ENCODE measurements at places on chromosomes 11 and 22.

DNA sequence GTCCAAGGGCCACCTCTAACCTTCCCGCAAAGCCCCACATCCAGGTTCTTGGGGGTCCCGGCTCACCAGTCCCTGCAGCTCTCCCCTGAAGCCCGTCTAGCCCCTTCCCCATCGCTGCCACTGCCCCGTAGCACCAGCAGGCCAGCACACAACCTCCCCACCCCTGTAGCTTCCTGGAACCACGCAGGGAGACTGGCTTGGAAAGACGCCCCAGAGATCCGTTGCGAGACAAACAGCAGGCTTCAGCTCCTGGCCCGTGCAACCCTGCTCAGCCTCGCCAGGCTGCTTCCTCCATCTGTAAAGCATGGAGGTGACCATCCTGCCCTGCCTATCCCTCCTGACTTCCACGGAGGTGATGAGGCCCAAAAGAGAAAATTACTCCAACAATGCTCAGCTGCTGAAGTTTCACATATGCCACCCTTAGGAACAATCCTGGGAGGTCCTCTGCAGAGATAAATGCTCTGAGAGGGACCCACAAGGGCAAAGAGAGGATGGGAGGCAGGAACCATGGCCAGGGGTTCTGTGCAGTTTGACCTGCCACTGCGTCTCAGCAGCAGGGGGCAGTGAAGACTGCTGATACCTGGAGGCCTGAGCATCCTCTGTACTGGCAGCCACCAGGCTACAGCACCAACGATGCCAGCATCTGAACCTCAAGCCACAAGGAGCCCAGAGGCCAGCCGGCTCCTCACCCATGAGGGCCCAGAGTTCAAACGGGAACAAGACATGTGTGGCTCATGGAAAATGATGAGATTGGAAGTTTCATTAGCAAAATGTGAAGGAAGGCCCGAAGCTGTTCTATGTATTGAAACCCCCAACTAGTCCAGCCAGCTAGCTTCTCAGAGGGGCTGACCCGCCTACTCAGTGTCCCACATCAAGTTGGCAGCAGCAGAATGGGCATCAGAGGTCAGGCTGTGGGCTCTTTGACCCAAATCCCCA, 16.1 kb downstream of the DGCR2 start:
- DNase-seq, result no peak

- peak; percentile 46 for DNase-seq
Observed at GRCh38 chr11:1297011-1297575, 12.3 kb downstream of the TOLLIP start.

- no peak for DNase-seq
Observed at GRCh38 chr11:131955904-131956303, 585.5 kb downstream of the NTM start.

DNA sequence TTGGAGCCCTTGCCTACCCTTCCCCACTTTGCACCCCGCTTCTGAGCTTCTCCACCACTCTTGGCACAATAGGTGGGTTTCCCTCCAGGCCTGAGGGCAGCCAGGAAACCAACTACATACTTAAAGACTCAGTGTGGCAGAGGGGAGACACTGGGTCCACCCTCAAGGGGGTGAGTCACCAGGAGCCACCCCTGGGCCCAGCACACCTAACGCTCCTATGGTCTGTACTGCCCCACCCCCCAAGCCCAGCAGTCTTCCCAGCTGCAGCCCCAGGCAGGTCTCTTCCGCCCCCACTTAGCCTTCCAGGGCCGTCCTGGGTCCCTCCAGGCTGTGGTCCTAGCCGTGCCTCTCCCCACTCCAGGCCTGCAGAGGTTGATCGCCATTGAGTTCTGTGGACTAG, 3.2 kb upstream of the TMPRSS13 start:
- no peak for DNase-seq

DNA sequence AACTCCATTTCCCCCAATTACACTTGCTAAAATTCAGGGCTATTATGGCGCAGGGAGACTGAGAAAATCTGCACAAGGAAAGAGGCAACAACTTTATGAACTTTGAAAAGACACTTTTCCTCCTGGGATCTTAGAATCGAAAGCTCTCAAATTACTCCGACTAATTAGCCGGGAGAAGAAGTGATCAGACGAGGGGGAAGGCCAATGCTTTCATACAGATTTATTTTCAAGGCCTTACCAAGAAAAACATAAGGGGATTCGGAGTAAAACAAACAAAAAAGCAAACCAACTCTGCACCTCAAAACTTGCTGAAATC, 1.6 kb downstream of the PAX6 start:
- no peak for DNase-seq

- no peak for DNase-seq
Observed at GRCh38 chr11:686451-687243, 8.4 kb downstream of the DEAF1 start.

DNA sequence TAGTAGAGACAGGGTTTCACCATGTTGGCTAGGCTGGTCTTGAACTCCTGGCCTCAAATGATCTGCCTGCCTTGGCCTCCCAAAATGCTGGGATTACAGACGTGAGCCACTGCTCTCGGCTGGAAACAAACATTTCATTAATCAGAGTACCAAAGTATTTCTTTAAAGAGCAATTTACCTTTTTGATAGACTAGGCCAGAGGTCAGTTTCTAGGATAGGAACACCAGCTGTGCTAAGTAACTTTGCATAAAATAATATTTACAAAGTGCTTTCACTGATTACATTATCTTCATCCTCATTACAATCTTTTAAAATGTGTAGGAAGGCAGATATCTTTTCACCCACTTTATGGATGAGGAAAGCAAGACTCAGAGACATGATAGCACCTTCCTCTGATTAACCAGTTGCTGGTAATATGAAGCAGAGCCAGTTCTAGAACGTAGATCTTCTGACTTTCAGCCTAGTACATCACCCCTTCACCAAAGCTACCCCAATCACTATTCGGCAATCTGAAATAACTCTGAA, 355.2 kb downstream of the SOX6 start:
- DNase-seq, result no peak

DNA sequence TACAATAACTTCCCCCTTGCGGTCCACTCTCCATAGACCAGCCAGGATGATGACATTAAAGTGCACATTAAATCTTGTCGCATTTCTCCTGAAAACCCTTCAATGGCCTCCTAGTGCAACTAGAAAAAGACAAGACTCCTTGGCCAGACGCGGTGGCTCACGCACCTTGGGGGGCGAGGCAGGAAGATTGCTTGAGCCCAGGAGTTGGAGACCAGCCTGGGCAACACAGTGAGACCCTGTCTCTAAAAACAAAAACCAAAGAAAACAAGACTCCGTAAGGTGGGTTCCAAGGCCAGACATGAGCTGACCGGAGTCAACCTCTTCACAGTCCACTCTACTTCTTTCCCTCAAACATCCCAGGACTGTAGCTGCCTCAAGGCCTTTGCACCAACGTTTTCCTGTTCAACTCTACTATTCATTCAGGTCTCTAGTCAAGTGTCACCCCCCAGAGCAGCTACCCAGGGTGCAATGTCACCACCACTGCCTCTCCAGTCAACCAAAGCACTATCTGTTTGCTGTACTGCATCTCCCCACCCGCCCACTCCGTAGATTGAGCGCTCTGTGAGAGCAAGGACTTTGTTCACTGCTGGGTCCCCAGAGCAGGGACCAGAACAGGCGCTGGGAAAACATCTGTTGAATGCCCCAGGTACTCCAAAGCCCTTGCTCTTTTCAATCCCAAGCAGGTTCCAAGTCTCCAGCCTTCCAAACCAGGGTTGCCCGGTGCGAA, 739 bp downstream of the ZMAT5 start:
- DNase-seq, result no peak

DNA sequence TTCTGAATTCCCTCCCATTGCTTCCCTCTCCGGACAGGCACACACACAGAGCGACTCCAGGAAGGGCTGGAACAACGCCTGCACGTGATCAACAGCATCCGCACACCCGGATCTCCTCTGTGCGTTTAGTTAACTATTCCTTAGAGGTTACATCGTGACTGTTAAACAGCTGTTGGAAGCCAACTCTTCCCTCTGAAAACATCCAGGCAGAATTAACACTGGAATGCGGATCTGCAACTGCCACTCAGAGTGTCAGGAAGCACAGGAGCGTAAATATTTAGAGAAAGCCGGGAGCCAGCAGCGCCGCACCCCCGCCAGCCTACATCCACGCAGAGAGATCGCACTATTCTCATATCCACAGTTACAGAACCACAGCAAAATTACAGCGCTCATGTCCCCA, 46.2 kb downstream of the SHANK2 start:
- DNase-seq, result no peak

- DNase-seq, result no peak
Observed at GRCh38 chr11:5815534-5815933, 6.8 kb downstream of the OR52N2 start.

DNA sequence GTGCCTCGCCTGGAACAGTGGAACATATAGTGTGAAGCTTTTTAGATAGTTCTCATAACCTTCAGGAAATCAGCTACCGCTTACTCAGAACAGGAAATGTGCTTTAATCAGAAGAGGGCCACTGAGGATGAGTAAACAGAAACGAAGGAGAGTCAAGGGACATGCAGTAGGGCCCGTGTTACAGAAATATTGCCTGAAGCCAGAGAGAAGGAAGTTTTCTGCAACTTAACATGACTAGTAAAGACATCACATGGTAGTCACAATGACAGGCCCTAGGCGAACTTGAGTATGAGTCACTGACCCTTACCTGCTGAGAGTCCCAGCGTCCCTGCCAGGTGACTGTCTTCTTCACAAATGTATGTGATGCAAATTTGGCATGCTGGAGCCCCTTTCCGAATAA, 39.4 kb downstream of the CARD18 start:
- no peak for DNase-seq

- no peak for DNase-seq
Observed at GRCh38 chr11:120201653-120202052, 9.2 kb upstream of the OAF start.

DNA sequence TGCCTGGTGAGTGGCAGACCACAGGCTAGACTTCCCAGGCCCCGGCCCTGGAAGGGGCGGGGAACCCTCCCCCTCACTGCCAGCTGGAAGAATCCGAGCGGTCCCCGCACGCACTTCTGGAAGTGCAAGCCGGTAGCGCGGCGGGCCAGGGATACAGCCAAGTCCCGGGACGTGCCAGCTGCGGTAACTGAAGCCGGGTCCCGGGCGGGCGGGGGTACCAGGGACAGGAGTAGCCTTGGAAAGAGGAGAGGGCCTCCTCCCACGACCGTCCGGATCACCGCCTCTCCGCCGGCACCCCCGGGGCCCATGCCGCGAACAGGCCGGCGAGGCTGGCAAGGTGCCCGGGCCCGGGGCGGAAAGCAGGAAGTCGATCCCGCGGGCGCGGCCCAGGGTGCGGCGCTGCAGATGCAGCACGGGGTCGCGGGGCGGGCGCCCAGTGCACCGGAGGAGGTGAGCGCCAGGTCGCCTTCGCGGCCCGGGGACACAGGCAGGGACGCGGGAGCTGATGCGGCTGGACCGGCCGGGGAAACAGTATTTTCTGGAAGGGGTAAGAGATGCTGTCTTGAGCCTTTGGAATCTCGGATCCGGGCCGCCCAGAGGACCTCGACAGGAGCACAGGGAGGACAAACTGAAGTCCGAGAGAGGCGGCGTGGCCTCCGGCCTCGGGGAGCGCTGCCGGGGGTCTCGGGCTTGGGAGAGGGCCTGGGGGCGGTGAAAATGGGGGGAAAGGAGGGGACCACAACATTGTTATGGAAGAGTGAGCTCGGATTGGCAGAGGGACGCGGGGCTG, 783 bp upstream of the SLC35C1 start:
- DNase-seq, result peak; percentile 89

DNA sequence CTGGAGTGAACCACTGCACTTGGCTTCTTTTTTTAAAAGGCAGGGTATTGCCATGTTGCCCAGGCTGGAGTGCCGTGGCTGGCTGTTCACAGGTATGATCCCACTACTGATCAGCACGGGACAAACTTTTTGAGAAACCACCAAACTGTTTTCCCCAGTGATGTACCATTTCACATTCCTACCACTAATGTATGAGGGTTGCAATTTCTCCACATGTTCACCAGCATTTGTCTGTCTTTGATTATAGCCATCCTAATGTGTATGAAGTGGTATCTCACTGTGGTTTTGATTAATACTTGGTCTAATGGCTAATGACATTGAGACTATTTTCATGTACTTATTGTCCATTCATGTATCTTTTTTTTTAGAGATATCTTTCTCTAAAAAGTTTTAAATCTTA, 41.5 kb upstream of the EP300 start:
- no peak for DNase-seq

DNA sequence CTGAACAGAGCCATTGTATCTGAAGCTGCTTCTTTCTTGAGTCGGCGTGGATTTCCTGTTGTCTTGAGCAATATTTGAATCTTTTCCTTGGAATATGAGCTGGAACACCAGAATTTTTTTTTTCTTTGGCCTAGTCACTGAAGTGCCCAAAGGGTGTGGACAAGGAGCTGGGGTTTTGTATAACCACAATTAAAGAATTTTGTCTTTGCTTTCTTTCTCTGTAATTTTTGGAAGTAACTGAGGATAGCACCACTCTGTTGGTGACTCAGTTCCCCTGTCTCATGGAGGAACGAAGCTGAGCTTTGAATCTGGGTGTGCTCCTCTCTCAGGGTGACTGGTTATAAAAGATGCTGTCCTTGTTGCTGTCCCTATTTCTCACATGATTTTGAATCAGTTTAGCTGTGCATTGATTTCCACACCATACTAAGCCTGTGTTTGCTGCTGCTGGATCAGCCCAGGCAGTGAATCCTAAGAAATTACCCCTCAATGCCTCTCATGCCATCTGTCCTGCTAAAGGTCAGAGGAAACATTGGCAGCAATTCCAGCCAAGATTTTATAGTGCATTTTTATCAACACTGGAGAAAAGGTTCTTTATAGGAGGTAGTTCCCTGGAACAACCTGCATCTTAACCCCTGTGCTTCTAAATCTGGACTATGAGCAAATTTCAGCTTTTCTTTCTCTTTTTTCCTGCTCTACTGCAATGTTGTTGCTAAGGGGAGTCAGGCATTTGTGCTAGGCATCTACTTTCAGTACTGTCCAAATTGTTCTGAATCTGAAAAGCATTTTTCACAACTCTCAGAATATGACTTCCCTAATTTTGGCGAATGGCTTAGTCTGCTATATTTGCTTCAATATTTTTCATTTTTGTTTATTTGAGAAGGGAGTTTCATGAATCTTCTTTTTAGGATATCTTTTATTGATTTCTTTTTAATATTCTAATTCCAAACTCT, 540.8 kb downstream of the SOX6 start:
- DNase-seq, result no peak

DNA sequence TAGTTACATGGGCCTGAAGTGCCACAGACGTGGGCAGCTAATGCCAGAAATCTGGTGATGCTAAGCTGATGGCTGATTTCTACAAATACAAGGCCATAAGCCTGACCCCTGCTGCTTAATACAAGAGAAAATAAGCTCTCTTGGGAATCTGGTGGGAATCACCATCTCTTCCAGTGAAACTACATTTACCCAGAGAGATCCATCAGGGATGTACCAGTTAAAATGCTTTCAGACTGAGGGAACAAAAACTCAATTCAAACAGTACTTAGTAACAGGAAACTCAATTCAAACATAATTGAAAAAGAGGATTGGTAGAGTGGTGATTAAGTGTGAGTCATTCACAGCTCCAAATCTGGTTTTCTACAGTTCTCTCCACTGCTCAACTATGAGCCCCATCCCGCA, 1.7 kb upstream of the CAVIN3 start:
- no peak for DNase-seq

DNA sequence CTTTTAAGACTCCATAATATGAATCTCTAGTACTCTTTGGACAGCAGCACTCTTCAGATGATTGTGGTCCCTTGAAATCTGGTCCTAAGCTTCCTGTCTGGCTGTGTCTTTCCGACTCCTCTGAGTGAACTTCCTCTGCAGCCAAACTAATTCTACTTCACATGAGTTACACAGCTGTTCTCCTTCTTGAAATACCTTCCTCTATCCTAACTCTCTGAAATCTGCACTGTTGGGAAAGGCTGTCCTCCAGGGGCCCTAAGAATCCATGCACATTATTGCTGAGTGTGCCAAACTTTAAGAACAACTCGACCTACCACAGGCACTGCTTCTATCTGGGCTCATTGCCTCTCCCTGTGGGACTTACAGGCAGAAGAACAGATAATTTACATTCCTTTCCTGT, 217.3 kb upstream of the ARHGAP42 start:
- DNase-seq, result no peak
